RWPE2 (cell line): ENCODE measurements at places on chromosomes 2 and 18.

- DNase-seq, result no peak
Observed at GRCh38 chr2:151916632-151917031, 88.4 kb upstream of the ARL5A start.

GRCh38 chr18:36394486-36394885 is 97.0 kb downstream of the FHOD3 start:
- no peak for DNase-seq

DNA sequence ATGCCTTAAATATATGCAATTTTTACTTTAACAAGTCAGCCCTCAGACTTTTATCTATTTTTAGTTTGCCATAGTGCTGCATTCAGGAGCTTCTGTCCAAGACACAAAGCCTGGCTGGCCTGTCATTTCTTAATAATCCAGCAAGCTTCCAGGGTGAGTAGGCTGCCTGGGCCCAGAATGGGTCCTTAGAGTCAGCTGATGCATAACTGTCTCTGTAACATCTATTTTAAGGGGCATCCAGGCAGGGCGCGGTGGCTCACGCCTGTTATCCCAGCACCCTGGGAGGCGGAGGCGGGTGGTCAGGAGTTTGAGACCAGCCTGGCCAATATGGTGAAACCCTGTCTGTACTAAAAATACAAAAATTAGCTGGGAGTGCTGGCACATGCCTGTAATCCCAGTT is 11.8 kb upstream of the GNLY start:
- no peak for DNase-seq

DNA sequence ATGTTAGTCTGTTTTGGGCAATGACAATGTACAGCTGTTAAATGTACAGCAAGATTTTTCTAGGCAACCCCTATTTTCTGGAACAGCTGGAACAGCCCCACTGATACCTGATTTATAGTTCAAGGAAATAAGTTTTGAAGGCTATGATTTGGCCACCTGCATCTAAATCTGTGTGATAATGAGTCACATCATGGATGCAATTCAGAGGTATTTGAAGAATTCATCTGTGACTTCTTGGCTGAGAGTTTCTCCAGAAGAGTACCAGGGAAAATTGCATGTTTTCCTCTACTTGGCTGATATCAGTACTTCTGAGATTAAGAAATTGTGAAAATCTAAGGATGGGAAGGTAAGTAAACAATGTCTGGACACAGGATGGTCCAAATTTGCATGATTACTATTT is 40.7 kb upstream of the NT5C1B start:
- DNase-seq, result no peak

GRCh38 chr18:57951117-57951796 is 92.8 kb upstream of the NEDD4L start:
- no peak for DNase-seq
